Type B pancreatic cell (in vitro differentiated cells): ENCODE measurements at places on chromosomes 11 and 22. TPM values are rescaled to one million over a fixed set of nuclear protein-coding genes. Genes with fewer than 3 reads are reported as not detected.
A peak's percentile ranks its signal among the peaks of the same experiment; 100 is the strongest.

DNA sequence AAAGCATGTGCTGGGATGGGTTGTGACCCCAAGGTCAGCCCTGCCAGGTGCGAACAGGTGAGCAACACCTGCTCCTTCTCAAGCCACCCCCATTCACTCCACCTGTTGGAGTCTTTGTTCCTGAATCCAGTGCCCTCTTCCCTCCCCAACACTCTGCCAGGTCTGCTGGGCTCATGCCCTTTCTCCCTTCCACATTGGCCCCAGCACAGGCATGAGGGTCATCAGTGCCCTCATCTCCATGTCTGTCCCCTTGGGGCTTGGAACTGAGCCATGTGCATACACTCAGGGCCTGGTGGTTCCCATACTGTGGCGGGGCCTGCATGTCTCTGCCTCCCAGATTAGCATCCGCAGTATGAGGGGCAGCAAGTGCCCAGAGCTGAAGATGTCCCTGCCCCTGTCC, 19.1 kb downstream of the RFPL2 start:
- H3K4me1 ChIP-seq = no peaks in the 10 kb centered on the region
- H3K36me3 ChIP-seq = no peaks in the 10 kb centered on the region
- no peak for DNase-seq
- no peak overlapping the region for H3K27ac ChIP-seq

Gene SCUBE2
- 7.9 and 12.7 TPM in 2 replicates for total RNA-seq

DNA sequence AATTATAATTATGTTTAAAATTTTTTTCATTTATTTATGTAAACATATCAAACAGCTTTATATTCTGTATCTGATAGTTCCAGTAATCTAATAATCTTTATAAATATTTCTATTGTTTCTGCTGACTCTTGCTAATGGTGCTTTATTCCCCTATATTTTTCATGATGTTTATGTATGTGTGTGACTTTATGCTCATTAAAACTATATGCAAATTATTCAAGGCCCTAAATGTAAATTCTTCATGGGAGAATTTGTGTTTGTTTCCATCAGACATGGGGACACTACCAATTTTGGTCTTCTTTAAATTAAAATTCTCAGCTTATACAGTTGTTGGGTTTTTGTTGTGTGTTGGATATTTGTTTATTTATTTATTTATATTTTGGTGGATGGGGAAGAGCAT, 13.7 kb upstream of the ALKBH3 start:
- no peak overlapping the region for H3K4me3 ChIP-seq
- no peaks in the 10 kb centered on the region for H3K4me1 ChIP-seq
- peaks cover 32% of the 10 kb centered on the region for H3K27me3 ChIP-seq
- no peak overlapping the region for H3K27ac ChIP-seq
- DNase-seq = no peak

Gene JAML
- total RNA-seq = 0.19 and 0.57 TPM in 2 replicates

GRCh38 chr11:35237860-35238715, 99.1 kb downstream of the CD44 start:
- peak overlapping the region; percentile 59 for H3K4me3 ChIP-seq
- H3K36me3 ChIP-seq = no peaks in the 10 kb centered on the region
- no peak for DNase-seq

Gene SEZ6L
- 8.6 and 11.6 TPM in 2 replicates for total RNA-seq

Gene ARHGAP8
- 18.0 and 40.3 TPM in 2 replicates for total RNA-seq

- no peak overlapping the region for H3K27ac ChIP-seq
- no peak for DNase-seq
- H3K36me3 ChIP-seq = no peaks in the 10 kb centered on the region
- H3K27me3 ChIP-seq = peaks cover 79% of the 10 kb centered on the region
- peak overlapping the region; percentile 74 for H3K4me3 ChIP-seq
These were observed 80.7 kb upstream of the PPARA start for GRCh38 chr22:46069521-46070214.

DNA sequence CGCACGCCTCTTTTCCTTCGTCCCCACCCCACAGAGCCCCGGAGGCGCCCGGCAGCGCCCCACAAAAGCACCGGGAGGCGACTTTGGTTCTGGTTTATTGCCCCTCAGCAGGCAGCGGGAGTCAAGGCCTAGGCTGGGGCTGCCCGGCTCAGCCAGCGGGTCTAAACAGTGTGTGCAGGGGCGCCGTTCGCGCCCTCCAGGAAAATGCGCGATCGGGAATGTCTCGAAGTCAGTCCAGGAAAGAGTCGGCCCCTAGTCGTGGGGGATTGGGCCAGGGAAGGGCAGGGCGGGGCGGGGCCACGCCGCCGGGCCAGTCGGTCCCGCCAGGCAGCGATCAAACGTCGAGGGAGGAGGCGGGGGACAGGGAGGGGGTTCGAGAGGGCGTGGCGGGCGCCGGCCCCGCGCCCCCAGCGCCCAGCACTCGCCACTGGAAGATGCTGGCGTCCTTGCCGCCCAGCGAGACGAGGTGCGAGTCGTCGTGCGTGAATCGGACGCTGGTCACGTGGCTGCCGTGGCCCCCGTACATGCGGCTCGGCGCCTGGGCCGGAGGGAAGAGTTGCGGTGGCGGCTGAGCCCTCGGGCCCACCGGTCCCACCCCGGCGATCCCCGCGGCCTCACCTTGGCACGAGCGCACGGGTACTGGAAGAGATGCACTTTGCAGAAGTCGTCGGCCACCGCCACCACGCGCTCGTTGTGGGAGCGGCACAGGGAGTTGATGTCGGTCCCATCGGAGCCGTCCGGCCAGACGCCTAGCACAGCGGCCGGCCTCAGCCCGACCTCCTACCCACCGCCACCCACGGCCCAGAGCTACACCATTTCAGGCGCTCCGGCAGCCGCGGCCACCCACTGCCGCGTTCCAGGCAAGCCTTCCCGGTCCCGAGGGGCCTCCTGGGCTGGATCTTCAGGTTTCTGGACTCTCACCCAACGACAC, 741 bp upstream of the MTA2 start:
- peaks cover 3% of the 10 kb centered on the region for H3K27me3 ChIP-seq
- H3K4me1 ChIP-seq = peaks cover 54% of the 10 kb centered on the region
- peak overlapping the region; percentile 100 for H3K27ac ChIP-seq
- H3K4me3 ChIP-seq = peak overlapping the region; percentile 94
- no peak for DNase-seq
- peaks cover 31% of the 10 kb centered on the region for H3K36me3 ChIP-seq

GRCh38 chr11:2300290-2300935, 1.3 kb downstream of the C11orf21 start:
- peaks cover 4% of the 10 kb centered on the region for H3K27me3 ChIP-seq
- no peak overlapping the region for H3K27ac ChIP-seq
- no peak overlapping the region for H3K4me3 ChIP-seq
- DNase-seq = peak; percentile 61
- H3K36me3 ChIP-seq = no peaks in the 10 kb centered on the region

DNA sequence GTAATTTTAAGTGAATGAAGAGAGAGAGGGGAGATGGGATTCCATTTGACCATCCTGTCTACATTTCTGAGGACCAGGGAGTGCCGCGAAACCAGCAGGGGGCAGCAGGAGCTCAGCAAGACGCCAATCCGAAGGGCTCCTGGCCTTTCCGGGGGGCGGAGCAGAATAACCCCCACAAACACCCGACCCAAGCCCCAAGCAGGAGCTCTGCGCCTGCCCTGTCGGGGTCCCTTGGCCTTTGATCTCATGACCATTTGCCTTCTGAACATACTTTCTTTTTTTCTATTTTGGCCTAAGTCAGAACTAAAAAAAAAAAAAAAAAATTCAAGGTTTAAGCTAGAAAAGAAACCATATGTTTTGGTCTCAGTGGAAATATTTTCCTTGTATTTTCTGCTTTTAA, 21.9 kb upstream of the SCN2B start:
- H3K27ac ChIP-seq = no peak overlapping the region
- peak overlapping the region; percentile 69 for H3K4me3 ChIP-seq
- peak; percentile 80 for DNase-seq
- H3K36me3 ChIP-seq = no peaks in the 10 kb centered on the region
- no peaks in the 10 kb centered on the region for H3K27me3 ChIP-seq
- H3K4me1 ChIP-seq = peaks cover 13% of the 10 kb centered on the region

- H3K4me1 ChIP-seq = peaks cover 16% of the 10 kb centered on the region
- H3K4me3 ChIP-seq = no peak overlapping the region
- no peak overlapping the region for H3K27ac ChIP-seq
These were observed 17.7 kb downstream of the RAB30 start for GRCh38 chr11:83054001-83054400.

DNA sequence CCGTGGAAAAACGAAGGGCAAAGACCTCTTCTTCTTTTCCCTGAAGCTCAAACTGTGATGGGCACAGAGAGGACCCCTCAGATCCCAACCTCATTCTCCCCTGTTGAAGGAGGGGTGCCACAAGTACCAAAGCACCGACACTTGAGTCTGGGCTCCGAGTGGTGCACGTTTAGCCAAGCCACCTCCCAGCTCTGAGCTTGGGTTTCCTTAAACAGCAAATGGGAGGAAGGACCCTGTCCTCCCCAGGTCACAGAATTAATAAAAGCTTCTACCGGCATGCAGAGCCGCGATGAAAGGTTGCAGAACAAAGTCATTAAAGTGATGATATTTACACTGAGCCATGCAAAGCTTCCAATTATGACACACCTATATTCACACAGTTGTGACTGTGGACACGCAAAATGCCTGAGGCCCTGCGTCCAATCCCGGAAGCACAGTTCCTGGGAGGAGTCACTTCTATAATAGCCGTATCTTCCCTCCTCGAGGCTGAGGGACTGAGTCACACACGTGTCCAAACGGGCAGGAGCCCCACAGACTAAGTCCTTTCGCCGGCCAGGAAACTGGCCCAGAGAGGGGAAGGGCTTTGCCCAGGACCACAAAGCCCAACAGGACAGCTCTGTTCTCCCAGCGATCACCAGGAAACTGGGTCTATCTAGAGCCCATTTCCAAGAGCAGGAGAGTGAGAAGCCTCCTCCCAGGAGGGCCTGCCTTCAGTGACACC, 922 bp upstream of the CSNK1E start:
- no peaks in the 10 kb centered on the region for H3K27me3 ChIP-seq
- DNase-seq = no peak
- peaks cover 34% of the 10 kb centered on the region for H3K4me1 ChIP-seq
- H3K4me3 ChIP-seq = peak overlapping the region; percentile 87
- H3K36me3 ChIP-seq = peaks cover 2% of the 10 kb centered on the region

- H3K27me3 ChIP-seq = no peaks in the 10 kb centered on the region
- H3K27ac ChIP-seq = peak overlapping the region; percentile 84
- peak overlapping the region; percentile 24 for H3K4me3 ChIP-seq
- H3K4me1 ChIP-seq = peaks cover 92% of the 10 kb centered on the region
These were observed 17.3 kb downstream of the TEAD1 start for GRCh38 chr11:12691473-12691872.

DNA sequence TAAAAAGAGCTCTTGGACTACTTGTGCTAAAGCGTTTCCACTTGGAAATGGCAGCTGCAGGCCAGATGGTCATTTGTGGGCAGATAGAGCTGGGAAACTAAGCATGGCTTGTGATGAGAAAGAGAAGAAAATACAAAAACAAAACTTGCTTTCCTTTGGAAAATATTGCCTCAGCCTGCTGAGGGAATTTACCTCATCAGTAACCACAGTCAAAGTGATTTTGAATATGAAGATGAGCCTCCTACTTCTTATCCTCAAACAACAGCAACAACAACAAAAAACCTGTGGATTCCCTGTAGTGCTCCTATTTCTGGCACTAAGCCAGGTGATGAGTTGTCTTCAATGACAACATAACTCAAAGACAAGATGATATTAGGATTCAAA, 62.7 kb upstream of the FIBIN start:
- H3K27me3 ChIP-seq = peaks cover 13% of the 10 kb centered on the region
- H3K4me3 ChIP-seq = no peak overlapping the region
- no peaks in the 10 kb centered on the region for H3K4me1 ChIP-seq
- H3K36me3 ChIP-seq = no peaks in the 10 kb centered on the region
- no peak overlapping the region for H3K27ac ChIP-seq
- DNase-seq = no peak

DNA sequence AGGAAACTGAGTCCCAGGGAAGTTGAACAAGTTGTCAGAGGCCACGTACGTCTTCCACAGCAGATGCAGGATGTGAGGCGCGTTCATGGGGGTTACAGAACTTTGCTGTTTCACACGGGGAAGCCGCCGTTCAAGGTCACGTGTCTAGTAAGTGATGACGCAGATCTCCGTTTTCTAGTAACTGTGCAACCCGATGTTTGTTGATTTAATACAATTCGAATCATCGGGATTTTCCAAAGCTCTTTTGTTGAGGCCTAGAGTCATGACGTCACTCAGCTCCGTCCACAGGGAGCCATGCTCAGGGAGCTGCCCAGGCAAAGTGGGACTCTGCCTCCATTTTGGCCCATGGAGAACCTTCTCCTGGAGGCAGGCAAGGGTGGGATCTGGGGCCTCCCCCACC, 1121.8 kb downstream of the TBC1D22A start:
- no peaks in the 10 kb centered on the region for H3K36me3 ChIP-seq
- no peaks in the 10 kb centered on the region for H3K27me3 ChIP-seq
- no peak overlapping the region for H3K4me3 ChIP-seq
- no peak overlapping the region for H3K27ac ChIP-seq

DNA sequence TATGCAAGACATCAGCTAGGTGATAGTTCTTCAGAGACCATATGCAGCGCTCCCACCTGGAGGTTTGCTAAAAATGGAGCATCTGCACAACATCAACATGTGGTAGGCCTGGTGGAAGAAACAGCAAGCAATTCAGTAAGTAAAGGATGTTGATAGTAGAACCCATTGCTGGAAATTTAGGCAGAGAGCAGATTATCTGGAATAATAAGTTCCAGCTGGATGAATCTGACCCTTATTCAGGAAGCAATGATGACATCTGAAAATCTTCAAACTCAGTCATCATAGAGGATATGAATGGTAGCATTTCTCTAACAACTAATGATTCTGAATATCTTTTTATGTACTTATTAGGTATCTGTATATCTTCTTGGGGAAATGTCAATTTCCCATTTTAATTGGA, 225.2 kb upstream of the ANO3 start:
- H3K27ac ChIP-seq = no peak overlapping the region
- no peaks in the 10 kb centered on the region for H3K27me3 ChIP-seq
- no peaks in the 10 kb centered on the region for H3K36me3 ChIP-seq
